ENCODE measurements at places on chromosomes 2 and 18. TPM values are rescaled to one million over a fixed set of nuclear protein-coding genes. Genes with fewer than 3 reads are reported as not detected.

DNA sequence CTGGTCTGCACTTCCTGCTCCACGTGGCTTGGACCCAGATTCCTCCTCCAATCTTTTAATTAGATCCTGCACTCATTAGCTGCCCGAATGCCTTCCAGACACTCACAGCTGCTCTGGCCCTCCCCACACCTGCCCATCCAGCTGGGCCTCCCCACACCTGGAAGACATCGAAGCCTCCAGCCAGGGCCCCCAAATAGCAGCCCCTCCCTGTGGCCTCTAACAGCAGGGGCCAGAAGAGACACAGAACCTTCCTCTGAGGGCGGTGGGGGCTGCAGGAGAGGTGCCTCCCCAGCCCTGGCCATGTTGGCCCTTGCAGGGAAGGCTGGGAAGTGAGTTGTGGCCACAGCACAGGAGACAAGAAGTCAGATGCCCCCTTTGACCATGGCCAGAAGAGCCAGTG, 252.8 kb downstream of the DYSF start:
- DNase-seq = no peak

CREG2 gene
- not detected for total RNA-seq

- no peak for DNase-seq
Observed at GRCh38 chr18:27921904-27922751, 254.8 kb downstream of the CDH2 start.

- no peak for DNase-seq
Observed at GRCh38 chr18:70461323-70462077, 172.7 kb downstream of the SOCS6 start.

DNA sequence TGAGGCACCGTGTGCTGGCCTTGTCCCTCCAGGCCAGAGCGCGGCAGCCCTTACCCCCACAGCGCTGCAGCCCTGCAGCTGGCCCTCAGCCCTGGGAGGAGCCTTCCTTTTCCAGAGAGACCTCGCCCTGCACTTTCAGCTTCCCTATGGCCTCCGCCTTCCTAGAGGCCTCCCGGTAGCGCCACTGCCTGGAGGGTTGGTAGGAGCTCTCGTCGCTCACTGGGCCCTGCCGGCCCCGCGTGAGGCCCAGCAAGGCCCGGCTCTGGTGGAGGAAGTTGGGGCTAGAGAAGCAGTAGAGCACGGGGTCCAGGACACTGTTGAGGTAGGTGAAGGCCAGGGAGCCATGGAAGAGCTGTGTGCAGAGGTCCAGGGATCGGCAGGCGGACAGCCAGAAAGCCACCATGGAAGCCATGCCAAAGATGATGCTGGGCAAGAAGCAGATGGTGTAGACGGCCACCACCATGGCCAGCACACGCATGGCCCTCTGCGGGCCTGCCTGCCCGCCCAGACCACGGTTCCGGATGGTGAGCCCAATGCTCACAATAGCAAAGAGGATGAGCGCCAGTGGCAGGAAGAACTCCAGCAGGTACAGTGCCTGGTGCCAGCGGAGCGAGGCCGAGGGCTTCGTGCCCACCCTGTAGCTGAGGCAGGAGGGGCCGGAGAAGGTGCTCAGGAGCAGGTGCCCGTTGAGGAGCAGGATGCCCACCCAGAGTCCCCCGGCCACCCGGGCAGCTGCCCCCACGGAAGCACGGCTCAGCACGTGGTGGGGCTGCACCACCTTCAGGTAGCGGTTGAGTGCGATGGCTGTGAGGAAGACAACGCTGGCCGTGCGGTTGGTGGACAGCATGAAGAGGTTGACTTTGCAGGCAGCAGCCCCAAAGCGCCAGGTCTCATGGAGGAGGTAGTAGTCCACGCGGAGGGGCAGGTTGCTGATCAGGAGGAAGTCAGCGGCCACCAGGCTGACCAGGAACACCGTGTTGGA, 821 bp downstream of the OXER1 start:
- no peak for DNase-seq

PREPL gene
- total RNA-seq = 33.0 TPM

- no peak for DNase-seq
Observed at GRCh38 chr2:230866756-230867523, 2.2 kb downstream of the ITM2C start.

- no peak for DNase-seq
Observed at GRCh38 chr18:54845787-54846186, 17.5 kb downstream of the RAB27B start.

- no peak for DNase-seq
Observed at GRCh38 chr2:108920686-108921085, 68.3 kb downstream of the EDAR start.

ST3GAL5 gene
- total RNA-seq = 34.1 TPM

IL1A gene
- total RNA-seq = 1.1 TPM

- no peak for DNase-seq
Observed at GRCh38 chr18:13545955-13546354, 180.4 kb downstream of the FAM210A start.

PLEK gene
- total RNA-seq = 7.8 TPM

RBMS1 gene
- total RNA-seq = 73.6 TPM

- no peak for DNase-seq
Observed at GRCh38 chr18:68796936-68797690, 767 bp upstream of the CCDC102B start.

DNA sequence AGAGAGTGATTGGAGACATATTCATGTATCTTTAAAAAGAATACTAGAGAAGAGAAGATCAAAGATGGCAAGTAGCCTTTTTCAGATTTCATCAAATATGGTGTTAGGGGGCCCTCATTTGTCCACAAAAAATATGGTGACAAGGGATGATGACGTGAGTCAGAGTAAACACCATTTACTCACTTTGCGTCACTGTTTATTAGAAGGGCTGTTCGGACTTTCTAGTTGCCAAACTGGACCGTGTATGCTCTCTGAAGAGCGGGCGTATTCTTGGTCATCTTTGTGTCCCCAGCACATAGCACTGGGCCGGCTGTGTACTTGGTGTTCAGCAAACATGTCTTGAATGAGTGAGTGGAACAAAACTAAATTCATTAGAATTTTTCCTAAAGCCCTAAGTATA, 37.5 kb downstream of the TTC39C start:
- DNase-seq = no peak

DNA sequence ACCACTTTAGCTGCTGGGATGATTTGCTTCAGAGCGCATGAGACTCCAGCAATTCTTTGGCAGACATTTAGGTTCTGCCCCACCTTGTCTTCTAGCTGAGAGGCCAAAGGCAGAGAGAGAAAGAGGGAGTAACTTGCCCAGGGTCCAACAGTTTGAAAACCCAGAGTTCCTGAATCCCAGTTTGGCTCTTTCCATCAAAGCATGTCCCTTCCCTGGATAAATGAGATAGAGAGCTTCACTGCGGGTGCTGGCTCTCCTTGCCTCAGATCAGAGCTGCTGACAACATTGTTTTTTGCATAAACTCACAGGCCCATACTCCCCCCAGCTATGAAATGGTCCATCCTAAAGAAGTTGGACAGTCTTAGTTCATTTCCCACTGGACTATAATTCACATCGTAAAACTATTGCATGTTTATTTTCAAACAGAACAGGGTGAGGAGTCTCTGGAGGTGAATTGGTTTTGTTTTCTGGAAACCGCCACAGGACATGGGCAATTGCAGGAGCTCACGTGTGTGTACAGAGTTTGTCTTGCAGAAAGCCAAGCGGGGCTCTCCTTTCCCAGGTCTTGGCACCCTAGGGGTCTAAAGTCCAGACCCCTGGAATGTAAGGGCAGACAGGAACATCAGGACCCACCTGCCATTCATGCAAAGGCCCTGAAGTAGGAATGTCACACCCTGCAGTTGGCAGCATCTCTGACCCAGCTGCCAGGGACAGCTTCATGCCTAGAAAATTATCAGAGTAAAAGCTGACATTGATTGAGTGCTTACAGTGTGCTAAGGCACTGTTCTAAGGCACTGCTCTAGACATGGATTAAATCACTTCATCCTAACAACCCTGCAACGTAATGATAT, 25.0 kb upstream of the SLC14A2 start:
- peak; percentile 44 for DNase-seq

- DNase-seq = no peak
Observed at GRCh38 chr2:103159018-103159417, 397.2 kb downstream of the TMEM182 start.

- DNase-seq = no peak
Observed at GRCh38 chr2:99485411-99485810, 4.4 kb downstream of the REV1 start.

FBLN7 gene
- 1.9 TPM for total RNA-seq

ATP6V1C2 gene
- 0.21 TPM for total RNA-seq

VWC2L gene
- not detected for total RNA-seq

DNA sequence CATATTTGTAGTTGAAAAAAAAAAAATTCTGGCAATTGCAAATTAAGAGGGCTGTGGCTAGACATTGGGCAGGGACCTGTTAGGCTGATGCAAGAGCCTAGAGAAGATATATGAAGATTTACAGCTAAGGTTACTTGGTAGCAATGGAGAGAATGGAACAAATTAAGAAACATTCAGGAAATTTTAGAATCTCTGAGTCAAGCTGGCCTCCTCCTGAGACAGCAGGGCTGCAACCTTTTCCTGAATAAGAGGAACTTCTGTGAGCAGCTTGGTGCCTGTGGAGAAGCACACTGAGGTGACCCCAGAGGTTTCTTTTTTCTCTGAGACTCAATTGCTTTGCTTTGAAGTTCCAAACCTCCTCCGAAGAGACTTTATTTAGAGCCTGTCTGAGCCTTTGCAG, 118.6 kb upstream of the LRATD1 start:
- DNase-seq = no peak

DNA sequence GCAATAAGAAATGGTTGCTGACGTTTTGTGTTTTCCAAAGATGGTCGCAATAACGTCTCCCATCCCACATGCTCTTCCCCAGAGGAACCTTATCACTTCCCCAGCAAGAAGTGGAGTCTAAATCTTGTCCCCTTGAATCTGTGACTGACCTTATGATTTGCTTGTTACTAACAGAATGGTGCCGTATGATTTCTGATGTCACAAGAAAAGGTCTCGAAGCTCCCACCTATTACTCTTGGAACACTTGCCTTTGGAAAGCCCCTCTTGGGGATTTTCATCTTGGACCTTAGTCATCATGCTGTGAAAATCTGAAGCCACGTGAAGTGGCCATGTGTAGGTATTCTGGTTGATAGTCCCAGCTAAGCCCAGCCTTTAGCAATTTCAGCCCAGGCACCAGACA, 86.2 kb upstream of the GLS start:
- DNase-seq = no peak

GRCh38 chr2:120543899-120544298, 191.8 kb upstream of the GLI2 start:
- DNase-seq = no peak

- no peak for DNase-seq
Observed at GRCh38 chr2:182391443-182391842, 35.4 kb downstream of the PDE1A start.

DNA sequence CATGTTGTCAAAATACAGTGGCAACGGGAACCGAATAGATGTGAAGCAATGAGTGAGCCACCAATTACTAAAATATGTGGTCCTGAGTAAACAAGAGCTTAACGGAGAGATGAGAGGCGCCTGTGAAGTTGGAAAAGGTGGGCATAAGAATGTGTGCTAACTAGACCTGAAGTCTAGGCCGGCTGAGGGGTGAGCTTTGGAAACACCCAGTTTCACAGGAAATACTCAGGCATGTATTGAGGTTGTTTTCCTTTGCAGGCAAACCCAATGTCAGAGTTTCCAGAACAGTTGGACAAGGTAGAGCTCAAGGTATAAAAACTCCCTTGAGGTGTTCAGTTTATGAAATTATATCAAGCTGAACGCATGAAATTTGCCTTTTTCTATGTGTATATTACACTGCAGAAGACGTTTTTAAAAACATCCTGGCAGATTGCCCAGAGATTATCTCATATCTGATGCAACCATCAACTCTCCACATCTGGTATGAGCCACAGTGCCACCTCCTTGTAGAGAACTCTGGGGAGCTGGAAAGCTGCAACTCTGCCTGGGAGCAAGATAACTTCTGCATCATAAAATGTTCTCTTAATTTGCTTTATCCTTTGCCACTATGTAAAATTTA, 3.9 kb upstream of the WDSUB1 start:
- peak; percentile 59 for DNase-seq

- DNase-seq = no peak
Observed at GRCh38 chr2:95273566-95274290, 521 bp upstream of the PROM2 start.

GRCh38 chr18:8701546-8702118, 3.7 kb upstream of the MTCL1 start:
- DNase-seq = no peak

DNA sequence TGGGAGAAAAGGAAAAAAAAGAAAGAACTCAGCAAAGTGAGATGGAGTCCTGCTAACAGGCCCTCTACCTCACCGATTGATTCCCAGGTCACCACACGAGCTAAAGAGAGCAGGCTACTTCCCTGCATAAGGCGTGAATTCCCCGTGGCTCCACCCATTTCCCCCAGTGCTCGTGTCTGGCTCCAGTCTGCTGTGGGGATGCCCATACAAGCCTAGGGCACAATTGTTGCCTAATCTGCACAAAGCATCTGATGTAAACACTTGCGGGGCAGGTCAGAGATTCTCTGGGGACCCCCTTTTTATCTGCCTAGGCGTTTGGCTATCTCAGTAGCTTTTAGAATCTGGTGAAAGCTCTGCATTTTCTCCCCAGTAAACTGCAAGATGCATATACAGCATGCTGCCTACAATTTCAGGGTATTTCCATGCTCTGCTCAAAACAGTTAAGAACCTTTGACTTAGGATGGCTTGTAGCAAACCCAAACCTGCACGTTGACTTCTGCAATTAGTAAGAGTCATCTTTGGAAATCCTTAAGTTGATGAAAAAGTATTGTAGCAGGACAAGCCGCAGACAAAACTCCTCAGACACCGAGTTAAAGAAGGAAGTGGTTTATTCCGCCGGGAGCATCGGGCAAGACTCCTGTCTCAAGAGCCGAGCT, 34.8 kb downstream of the MYO3B start:
- DNase-seq = no peak

GRCh38 chr2:207819839-207820784, 50.4 kb upstream of the FZD5 start:
- DNase-seq = no peak

DNA sequence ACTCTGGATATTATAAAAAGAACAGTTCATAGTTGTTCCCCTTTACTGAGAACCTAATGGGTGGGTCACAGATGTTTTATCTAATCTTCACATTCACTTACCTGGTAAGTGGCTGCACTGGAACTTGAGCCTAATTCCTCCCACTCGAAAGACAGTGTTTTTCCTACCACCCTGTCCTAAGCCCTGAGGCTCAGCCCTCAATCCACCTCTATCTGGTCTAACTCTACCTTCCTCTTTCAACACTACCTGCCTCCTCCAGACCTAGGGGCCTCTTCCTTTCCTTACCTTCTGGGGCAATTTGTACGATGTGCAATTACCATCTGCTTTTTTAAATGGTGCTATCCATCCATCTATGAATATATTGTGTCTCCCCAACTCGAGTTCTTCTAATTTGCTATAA, 9.7 kb upstream of the KIF3C start:
- DNase-seq = no peak
